ENCODE measurements at places on chromosomes 7 and 10. TPM values are rescaled to one million over a fixed set of nuclear protein-coding genes. Genes with fewer than 3 reads are reported as not detected.
A peak's percentile ranks its signal among the peaks of the same experiment; 100 is the strongest.

- H3K36me3 ChIP-seq, result peaks cover 3% of the 10 kb centered on the region
- DNase-seq, result peak; percentile 80
- H3K27me3 ChIP-seq, result peaks cover 12% of the 10 kb centered on the region
- peak overlapping the region; percentile 95 for H3K27ac ChIP-seq
These were observed 982 bp downstream of the SFXN3 start for GRCh38 chr10:101031796-101032636.

Gene CD36
- total RNA-seq, result 8.7 TPM

GRCh38 chr10:6411436-6411835 is 168.6 kb downstream of the PRKCQ start:
- peaks cover 32% of the 10 kb centered on the region for H3K4me1 ChIP-seq
- peaks cover 2% of the 10 kb centered on the region for H3K36me3 ChIP-seq
- no peaks in the 10 kb centered on the region for H3K27me3 ChIP-seq
- H3K4me3 ChIP-seq, result no peak overlapping the region
- peak overlapping the region; percentile 99 for H3K27ac ChIP-seq

GRCh38 chr7:123201901-123202300 is 2.1 kb upstream of the SLC13A1 start:
- H3K27ac ChIP-seq, result no peak overlapping the region
- H3K4me3 ChIP-seq, result no peak overlapping the region
- no peaks in the 10 kb centered on the region for H3K4me1 ChIP-seq
- no peaks in the 10 kb centered on the region for H3K36me3 ChIP-seq
- DNase-seq, result no peak
- H3K27me3 ChIP-seq, result no peaks in the 10 kb centered on the region

GRCh38 chr7:30080818-30081217 is 52.6 kb downstream of the PLEKHA8 start:
- no peaks in the 10 kb centered on the region for H3K4me1 ChIP-seq
- H3K4me3 ChIP-seq, result no peak overlapping the region
- no peaks in the 10 kb centered on the region for H3K27me3 ChIP-seq

DNA sequence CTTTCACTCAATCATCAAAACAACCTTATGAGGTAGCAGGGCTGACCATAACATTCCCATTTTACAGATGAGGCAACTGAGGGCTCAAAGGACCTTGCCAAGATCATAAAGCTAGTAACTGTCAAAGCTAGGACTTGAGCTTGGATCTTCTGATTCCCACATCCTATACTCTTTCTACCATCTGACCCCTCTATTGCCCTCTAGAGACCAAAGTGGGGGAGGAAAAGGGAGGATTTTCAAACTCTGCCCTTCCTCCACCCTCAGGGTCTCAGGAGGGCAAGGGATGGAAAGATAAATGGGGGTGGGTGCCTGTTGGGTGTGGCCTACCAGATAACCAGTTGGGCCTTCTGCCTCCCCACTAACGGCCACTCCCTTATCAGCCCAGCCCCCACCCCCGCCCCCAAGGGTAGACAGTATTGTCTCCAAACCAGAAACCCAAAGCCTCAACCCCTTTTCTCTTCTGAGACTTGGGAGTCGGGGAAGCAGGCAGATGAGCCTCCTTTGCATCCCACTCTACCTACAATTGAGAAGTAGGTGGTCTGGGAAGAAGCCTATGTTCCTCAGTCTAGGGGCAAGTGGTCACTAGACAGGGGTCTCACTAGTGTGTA is 7.9 kb downstream of the LDB1 start:
- H3K27ac ChIP-seq, result no peak overlapping the region
- DNase-seq, result no peak
- H3K27me3 ChIP-seq, result no peaks in the 10 kb centered on the region
- peaks cover 49% of the 10 kb centered on the region for H3K4me1 ChIP-seq

DNA sequence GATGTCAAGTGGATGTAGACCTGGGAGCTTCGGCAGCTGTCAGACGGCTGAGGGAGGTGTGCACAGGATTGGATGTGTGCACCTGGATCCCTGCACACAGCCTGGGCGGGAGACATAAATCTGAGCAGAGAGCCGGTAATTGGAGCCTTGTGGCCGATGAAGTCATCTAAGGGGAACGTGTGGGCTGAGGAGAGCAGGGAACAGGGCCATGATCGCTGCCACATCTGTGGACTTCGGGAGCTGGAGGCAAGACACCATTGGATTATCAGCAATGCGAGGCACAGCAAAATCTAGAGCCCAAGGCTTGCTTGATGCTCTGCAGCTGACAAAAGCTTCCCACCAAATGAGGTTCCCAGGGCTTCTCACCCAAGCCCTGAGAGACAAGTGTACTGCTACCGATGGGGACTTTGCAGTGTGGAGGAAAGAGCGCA is 147.7 kb downstream of the PTPN20 start:
- H3K27ac ChIP-seq, result no peak overlapping the region
- H3K27me3 ChIP-seq, result peaks cover 29% of the 10 kb centered on the region
- H3K36me3 ChIP-seq, result no peaks in the 10 kb centered on the region
- no peak for DNase-seq
- no peak overlapping the region for H3K4me3 ChIP-seq

- peaks cover 12% of the 10 kb centered on the region for H3K36me3 ChIP-seq
- no peak for DNase-seq
- H3K4me1 ChIP-seq, result peaks cover 46% of the 10 kb centered on the region
- H3K4me3 ChIP-seq, result peak overlapping the region; percentile 70
- peak overlapping the region; percentile 79 for H3K27ac ChIP-seq
These were observed 73.4 kb downstream of the NRBF2 start for GRCh38 chr10:63206576-63206975.

- H3K27ac ChIP-seq, result peak overlapping the region; percentile 91
- peak overlapping the region; percentile 89 for H3K4me3 ChIP-seq
- peaks cover 54% of the 10 kb centered on the region for H3K4me1 ChIP-seq
- no peaks in the 10 kb centered on the region for H3K36me3 ChIP-seq
- peak; percentile 70 for DNase-seq
These were observed 40.3 kb downstream of the RGS10 start for GRCh38 chr10:119502209-119502608.

- peak within 1 kb of the TSS; percentile 93 for H3K27ac ChIP-seq
- peak; percentile 44 for DNase-seq
- peaks cover 3% of the 10 kb centered on the region for H3K36me3 ChIP-seq
These were observed at the start of gene BMI1 for GRCh38 chr10:22320591-22321155. Gene BMI1 (plus strand): TSS chr10:22321099. CDS start chr10:22326450, 5,351 bp downstream.

Gene CYP2W1
- not detected for total RNA-seq

DNA sequence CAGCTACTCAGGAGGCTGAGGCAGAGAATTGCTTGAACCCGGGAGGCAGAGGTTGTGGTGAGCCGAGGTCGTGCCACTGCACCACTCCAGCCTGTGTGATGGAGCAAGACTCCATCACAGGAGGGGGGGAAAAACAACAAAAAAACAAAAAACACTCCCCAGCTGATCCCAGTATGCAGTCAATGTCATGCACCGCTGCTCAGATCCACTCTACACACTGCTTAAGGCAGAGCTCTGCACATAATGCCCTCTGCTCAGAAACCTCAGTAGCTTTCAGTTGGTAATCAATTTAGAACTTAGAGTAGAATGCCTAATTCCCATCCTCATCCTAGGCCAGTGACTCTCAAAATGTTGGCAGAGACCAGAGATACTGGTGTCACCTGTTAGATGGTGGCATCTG is 43.9 kb downstream of the PDSS1 start:
- peak overlapping the region; percentile 94 for H3K27ac ChIP-seq
- no peaks in the 10 kb centered on the region for H3K27me3 ChIP-seq
- H3K36me3 ChIP-seq, result peaks cover 5% of the 10 kb centered on the region
- H3K4me3 ChIP-seq, result no peak overlapping the region
- peaks cover 31% of the 10 kb centered on the region for H3K4me1 ChIP-seq

Gene AMPH
- total RNA-seq, result not detected

Gene PARD3
- total RNA-seq, result 0.32 TPM

Gene SNCG
- total RNA-seq, result not detected

GRCh38 chr7:7201578-7202374 is 19.4 kb downstream of the C1GALT1 start:
- H3K27ac ChIP-seq, result peak overlapping the region; percentile 97
- H3K4me1 ChIP-seq, result peaks cover 68% of the 10 kb centered on the region
- H3K27me3 ChIP-seq, result no peaks in the 10 kb centered on the region

Gene WNT2
- total RNA-seq, result not detected

DNA sequence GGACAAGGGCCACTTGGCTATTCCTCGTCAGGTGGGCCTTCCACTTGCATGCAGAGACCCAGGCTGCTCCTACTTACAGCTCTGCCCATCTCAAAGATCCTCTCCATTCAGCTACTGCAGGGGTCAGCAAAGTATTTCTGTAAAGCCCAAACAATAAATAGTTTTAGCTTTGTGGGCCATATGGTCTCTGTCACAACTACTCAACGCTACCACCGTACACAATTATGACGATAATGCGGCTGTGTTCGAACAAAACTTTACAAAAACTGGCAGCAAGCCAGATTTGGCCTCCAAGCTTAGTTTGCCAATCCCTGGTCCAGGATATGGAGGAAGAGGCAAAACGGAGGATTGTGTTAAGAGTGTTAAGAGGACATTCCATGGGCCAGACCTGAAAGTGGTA is 12.8 kb downstream of the RAB11FIP2 start:
- H3K4me1 ChIP-seq, result peaks cover 13% of the 10 kb centered on the region
- H3K27me3 ChIP-seq, result no peaks in the 10 kb centered on the region
- no peak for DNase-seq
- no peak overlapping the region for H3K27ac ChIP-seq
- H3K4me3 ChIP-seq, result no peak overlapping the region

Gene DRGX
- total RNA-seq, result not detected

DNA sequence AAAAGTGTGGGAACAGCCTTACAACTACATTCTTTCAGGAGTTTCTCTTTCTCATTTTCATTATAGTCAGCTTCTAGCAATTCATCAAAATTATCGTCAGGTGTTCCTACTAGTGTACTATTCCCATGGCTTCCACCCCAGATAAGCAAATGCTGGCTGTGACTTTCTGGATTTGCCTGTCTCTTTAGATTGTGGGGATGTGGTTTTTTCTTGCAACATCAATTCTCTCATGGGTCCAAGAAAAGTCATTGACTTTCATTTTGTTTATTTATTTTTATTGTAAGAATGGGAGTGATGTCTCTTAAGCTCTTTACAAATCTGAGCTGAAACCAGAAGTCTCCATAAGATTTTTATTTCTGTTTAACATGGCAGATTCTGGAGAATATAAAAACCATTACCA is 349.7 kb upstream of the SEMA3C start:
- no peaks in the 10 kb centered on the region for H3K4me1 ChIP-seq
- DNase-seq, result no peak
- no peaks in the 10 kb centered on the region for H3K27me3 ChIP-seq
- no peaks in the 10 kb centered on the region for H3K36me3 ChIP-seq
- H3K4me3 ChIP-seq, result no peak overlapping the region
- no peak overlapping the region for H3K27ac ChIP-seq

GRCh38 chr10:109982123-109982522 is 25.7 kb upstream of the ADD3 start:
- peaks cover 6% of the 10 kb centered on the region for H3K27me3 ChIP-seq

DNA sequence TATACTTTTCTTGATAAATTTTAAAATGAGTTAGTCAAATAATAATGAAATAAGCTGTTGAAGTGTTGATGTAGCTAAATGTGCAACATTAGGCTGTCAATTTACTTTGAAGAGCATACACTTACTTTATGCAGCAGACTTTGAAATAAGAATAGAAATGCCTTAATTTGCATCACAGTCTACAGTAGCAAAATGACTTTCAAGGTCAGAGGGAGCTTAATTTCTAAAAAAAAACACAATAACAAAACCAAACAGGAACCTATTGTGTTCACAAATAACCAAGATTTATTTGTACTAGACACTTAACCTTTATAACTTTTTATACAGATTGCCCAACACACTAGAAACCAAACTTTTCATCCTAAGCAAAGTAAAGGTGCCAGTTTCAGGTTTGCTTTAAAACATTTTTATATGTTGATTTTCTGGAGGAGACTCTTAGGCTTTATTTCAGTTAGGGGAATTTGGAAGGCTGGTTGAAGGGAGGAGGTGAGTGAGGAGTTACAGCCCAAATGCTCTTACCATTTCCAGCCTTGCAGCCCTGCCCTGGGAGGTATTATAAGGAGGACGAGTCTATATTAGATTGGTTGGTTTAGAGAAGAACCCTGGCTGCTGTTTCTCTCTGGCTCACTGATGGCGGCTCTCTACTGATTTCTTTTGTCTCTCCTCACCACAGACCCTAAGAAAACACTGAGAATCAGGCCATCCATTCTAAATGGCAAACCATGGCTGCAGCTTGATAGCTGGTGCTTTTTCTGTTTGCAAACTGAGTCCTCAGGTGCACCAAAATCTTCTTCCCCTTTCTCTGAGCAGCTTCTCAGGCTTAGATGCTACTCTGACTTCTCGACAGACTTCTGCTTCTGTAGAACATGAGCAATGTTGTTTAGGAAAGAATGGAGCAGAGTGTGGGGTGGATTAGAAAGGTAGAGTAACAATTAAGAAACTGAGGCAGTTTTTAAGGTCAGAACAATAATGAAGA is 55.2 kb upstream of the RPA3 start:
- H3K4me3 ChIP-seq, result no peak overlapping the region
- H3K27me3 ChIP-seq, result no peaks in the 10 kb centered on the region
- no peak overlapping the region for H3K27ac ChIP-seq
- no peak for DNase-seq
- H3K36me3 ChIP-seq, result peaks cover 8% of the 10 kb centered on the region

GRCh38 chr10:112755446-112756234 is 194.4 kb upstream of the TCF7L2 start:
- H3K36me3 ChIP-seq, result peaks cover 5% of the 10 kb centered on the region
- no peak overlapping the region for H3K4me3 ChIP-seq
- H3K27me3 ChIP-seq, result no peaks in the 10 kb centered on the region

GRCh38 chr10:113151190-113151666 is 201.2 kb downstream of the TCF7L2 start:
- DNase-seq, result no peak
- no peaks in the 10 kb centered on the region for H3K27me3 ChIP-seq

- H3K36me3 ChIP-seq, result no peaks in the 10 kb centered on the region
- peaks cover 30% of the 10 kb centered on the region for H3K4me1 ChIP-seq
- H3K27ac ChIP-seq, result peak overlapping the region; percentile 83
- no peak for DNase-seq
These were observed 676 bp downstream of the TCAF1 start for GRCh38 chr7:143901332-143901667.

- H3K36me3 ChIP-seq, result no peaks in the 10 kb centered on the region
- H3K27ac ChIP-seq, result no peak overlapping the region
- no peak for DNase-seq
- H3K27me3 ChIP-seq, result no peaks in the 10 kb centered on the region
These were observed 17.8 kb downstream of the VWC2 start for GRCh38 chr7:49791088-49791741.

Gene TAF3
- total RNA-seq, result 17.0 TPM

Gene FANK1
- total RNA-seq, result 4.5 TPM

Gene MDH2
- total RNA-seq, result 77.0 TPM

Gene SPDYE6
- not detected for total RNA-seq

DNA sequence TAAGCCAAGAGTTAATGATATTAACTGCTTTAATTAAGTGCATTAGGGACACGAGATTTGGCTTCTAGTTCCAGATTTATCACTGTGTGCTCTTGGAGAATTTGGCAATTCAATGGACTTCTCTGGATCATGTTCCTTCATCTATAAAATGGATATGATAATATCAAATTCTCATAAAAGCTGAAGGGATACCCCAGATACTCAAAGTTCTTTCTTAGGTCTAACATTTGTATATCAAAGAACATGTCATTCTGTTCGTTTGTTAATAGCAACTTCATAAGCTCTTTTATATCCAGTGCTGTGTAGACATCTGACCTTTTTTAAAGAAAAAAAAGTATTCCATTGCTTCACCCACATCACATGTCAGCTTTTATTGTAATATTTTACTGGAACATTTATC is 54.6 kb upstream of the HDAC9 start:
- no peaks in the 10 kb centered on the region for H3K36me3 ChIP-seq
- H3K4me3 ChIP-seq, result no peak overlapping the region
- no peak for DNase-seq
- no peaks in the 10 kb centered on the region for H3K27me3 ChIP-seq
- no peak overlapping the region for H3K27ac ChIP-seq
